ENCODE measurements at places on chromosomes 7 and 10.

GRCh38 chr7:15753887-15754579, 67.5 kb upstream of the MEOX2 start:
- no peak for DNase-seq

GRCh38 chr10:86349474-86349873, 17.1 kb downstream of the GRID1 start:
- DNase-seq = no peak

GRCh38 chr7:159198016-159198724, 53.5 kb upstream of the VIPR2 start:
- no peak for DNase-seq

DNA sequence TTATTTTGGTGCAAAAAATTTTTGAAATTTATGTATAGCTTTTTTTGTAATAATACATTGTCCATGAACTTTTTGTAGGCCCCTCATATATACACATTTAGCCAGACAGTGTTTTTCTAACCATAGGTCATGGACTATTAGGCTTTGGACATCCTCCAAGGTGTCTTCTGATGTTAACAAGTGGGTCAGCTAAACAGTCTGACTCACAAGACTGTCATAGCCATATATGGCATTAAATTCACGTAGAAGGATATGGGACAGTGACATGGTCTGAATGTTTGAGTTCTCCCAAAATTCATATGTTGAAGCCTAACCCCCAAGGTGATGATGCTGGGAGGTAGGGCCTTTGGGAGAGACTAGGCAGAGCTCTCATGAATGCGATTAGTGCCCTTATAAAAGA, 14.0 kb upstream of the NUB1 start:
- no peak for DNase-seq

DNA sequence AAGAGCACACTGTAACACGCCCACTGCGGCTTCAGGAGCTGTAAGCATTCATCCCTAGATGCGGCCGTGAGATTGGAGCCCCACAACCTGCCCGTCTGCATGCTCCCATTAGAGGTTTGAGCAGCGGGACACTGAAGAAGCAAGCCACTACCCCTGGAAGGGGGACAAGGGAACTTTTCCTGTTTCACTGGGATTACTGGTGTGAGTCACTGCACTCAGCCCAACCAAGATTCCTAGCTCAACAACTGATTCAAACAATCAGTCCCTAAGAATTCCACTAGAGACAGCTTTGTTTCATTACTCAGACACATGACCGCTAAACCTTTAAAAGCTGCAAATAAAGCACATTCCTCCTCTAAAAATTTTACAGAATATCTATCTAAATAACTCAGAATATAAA, 69.8 kb downstream of the ORC5 start:
- no peak for DNase-seq

DNA sequence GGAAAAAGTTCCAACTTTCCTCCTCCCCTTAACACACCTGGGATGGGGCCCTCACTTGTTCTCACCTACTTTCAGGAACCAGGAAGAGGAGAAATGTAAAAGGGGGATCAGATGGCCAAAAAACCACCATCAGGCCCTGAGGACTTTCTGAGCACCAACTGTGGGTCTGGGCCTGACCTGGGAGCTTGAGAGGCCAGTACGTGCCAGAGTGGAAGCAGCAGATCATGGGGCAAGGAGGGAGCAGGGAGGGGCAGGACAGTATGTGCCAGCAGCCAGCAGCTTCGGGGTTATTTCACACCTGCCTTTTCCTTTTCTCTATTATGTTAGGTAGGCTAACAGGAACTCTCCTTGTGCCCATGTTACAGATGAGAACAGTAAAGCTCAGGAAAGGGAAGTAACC, 118.8 kb upstream of the UNC5B start:
- peak; percentile 4 for DNase-seq

Data from lower leg skin (tissue), 4 donors.